ENCODE measurements at places on chromosomes 11 and 22.

DNA sequence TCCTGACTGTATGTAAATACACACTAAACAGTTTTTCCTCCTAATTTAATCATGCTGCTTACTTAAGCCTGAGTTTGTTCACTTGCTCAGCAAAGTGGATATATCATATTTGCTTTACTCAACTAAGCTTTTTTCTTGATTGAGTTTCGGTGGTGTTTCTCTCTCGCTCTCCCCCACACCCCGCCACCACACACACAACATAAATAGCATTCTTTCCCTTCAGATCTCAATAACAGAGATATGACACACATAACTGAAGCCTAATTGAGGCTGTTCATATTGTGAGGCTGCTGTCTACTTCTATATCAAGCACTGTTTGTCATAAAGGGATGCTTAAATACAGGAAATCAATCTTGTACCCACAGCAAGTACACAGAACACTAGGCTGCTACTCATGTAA, 364.9 kb downstream of the FAT3 start:
- DNase-seq, result no peak

- DNase-seq, result no peak
Observed at GRCh38 chr22:22714600-22715335, 70.4 kb downstream of the GGTLC2 start.

GRCh38 chr11:120740380-120740779, 228.8 kb downstream of the GRIK4 start:
- DNase-seq, result no peak

- no peak for DNase-seq
Observed at GRCh38 chr22:48228468-48228867, 1466.0 kb downstream of the TBC1D22A start.

DNA sequence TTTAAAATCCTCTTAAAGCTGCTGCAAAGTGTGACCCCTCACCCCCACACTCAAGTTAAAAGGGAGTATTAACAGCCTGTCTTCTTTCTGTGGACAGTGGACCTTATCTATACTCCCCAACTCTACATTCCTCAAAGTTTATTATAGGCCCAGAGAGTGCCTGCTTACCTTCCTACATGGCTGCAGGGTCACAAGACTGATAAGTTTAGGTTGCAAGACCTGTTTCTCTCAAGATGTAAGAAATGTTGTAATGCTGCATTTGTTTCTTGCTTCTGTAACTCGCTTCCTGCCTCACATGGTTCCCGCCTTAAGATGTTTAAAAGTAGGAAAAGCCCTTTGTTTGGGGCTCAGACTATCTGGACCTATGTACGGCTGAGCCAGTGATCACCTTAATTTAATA, 10.1 kb upstream of the NXPE1 start:
- DNase-seq, result no peak

- peak; percentile 95 for DNase-seq
Observed at GRCh38 chr11:27218421-27219038, 144.5 kb downstream of the CCDC34 start.

GRCh38 chr22:42768385-42769035, 47.8 kb upstream of the A4GALT start:
- DNase-seq, result no peak

- no peak for DNase-seq
Observed at GRCh38 chr11:120020981-120021380, 116.9 kb downstream of the TRIM29 start.

DNA sequence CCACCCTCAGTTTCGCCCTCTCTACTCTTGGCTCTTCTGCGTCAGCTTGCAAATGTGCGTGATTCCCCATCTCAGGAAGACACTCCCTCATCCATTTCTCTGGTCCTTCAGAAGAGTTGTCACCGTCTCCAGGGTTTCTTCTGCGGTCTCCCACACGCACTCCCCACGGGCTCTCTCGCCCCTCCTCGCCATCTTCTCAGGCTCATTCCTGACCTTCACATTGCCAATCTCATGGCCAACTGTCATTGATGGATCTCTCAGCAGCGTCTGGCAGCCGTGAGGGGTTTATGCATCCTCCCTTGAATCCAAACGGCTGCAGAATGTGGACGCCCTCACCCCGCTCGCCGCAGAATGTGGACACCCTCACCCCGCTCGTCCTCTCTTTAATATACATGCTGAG, 10.5 kb downstream of the SYNGR1 start:
- DNase-seq, result no peak

- DNase-seq, result no peak
Observed at GRCh38 chr11:105915021-105915420, 107.0 kb downstream of the MSANTD4 start.

- no peak for DNase-seq
Observed at GRCh38 chr22:49869845-49870712, 16.4 kb downstream of the ZBED4 start.

- peak; percentile 62 for DNase-seq
Observed at GRCh38 chr22:37808294-37808657, 542 bp downstream of the GCAT start.

GRCh38 chr11:33944693-33945424, 53.0 kb upstream of the LMO2 start:
- DNase-seq, result no peak

GRCh38 chr11:111846063-111846462, 25.3 kb downstream of the ALG9 start:
- DNase-seq, result peak; percentile 87

- no peak for DNase-seq
Observed at GRCh38 chr22:22712666-22713365, 68.4 kb downstream of the GGTLC2 start.

- no peak for DNase-seq
Observed at GRCh38 chr22:45599836-45600577, 71.6 kb upstream of the ATXN10 start.

GRCh38 chr22:19110646-19111045, 11.6 kb downstream of the DGCR2 start:
- DNase-seq, result no peak

- no peak for DNase-seq
Observed at GRCh38 chr22:29028468-29028867, 33.2 kb downstream of the C22orf31 start.

DNA sequence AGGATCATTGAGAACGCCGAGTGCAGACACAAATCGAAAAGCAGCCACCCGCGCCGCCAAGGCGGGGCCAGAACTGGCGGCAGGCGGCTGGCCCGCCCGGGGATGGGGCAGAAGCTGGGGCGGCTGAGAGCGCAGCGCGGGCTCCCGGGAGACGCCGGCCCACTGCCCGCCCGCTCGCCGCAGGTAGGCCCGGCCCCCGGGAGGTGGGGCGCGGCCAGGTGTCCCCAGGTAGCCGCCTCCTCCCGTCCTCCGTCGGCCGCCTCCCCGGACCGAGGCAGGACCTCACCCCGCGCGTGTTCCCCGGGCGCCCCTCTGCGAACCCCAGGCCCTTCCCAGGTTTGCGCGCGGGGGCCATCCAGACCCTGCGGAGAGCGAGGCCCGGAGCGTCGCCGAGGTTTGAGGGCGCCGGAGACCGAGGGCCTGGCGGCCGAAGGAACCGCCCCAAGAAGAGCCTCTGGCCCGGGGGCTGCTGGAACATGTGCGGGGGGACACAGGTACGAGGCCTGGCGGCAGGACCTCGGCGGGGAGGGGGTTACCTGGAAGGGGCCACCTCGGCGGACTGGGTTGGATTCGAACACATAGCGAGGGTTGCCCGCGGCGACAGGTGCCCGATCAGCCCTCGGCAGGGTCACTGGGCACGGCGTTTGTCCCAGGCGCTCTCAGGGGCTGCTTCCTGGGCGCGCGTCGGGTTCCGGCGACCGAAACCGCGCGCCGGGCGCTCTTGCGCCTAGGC, at the start of gene PRRG4:
Gene PRRG4 (plus strand): TSS at position 248 of the 733 bp plus-strand sequence. CDS start 603 bp downstream, outside the sequence.
- peak; percentile 16 for DNase-seq

DNA sequence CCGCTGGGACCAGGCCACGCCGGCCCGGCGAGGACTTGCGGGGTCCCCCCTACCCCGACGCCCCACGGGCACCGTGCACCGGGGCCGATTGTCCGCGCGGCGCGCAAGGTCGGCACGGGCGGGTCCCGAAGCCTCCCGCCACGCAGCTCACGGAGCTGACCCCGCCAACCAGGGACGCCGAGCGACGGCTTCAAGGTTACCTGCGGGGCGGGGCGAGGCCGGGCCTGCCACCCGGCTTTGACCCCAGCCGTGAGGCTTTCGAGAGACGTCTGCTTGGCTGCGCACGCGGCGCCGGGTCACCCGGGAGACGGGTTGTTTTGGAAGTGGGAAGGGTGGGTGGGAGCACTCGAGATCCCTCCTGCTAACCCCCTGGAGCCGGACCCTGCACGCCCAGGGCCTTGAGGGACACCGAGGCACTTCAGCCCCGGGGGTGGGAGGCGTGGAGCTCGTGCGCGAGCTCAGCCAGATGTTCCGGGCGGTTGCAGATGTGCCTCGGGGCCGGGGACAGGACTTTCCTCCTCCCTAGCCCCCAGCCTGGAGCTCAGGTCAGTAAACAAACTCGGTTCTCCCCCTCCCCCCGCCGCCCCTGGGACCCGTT, 3.2 kb upstream of the WNT11 start:
- no peak for DNase-seq

DNA sequence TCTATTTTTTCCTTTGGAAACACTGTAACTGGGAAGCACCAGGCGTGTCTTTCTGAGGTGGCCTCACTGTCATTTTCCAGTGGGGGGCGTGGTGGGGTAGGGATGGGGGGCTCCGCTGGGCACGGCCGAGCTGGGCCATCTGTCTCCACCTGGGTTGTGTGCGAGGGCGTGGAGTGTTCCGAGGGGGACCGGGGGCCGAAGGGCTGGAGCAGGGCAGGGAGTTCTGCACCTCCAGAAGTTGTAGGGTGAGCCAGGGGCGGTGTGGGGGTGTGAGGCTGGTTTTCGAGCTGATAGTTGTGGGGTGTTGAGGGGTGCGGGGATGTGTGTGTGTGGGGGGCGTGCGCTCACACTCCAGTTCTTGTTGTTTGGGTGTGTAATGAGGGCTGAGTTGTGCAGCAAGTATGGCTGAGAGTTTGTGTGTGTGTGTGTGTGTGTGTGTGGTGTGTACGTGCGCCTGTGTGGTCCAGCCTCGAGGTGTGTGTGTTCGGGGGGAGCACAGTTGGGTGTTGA, 10.8 kb downstream of the YPEL4 start:
- no peak for DNase-seq

DNA sequence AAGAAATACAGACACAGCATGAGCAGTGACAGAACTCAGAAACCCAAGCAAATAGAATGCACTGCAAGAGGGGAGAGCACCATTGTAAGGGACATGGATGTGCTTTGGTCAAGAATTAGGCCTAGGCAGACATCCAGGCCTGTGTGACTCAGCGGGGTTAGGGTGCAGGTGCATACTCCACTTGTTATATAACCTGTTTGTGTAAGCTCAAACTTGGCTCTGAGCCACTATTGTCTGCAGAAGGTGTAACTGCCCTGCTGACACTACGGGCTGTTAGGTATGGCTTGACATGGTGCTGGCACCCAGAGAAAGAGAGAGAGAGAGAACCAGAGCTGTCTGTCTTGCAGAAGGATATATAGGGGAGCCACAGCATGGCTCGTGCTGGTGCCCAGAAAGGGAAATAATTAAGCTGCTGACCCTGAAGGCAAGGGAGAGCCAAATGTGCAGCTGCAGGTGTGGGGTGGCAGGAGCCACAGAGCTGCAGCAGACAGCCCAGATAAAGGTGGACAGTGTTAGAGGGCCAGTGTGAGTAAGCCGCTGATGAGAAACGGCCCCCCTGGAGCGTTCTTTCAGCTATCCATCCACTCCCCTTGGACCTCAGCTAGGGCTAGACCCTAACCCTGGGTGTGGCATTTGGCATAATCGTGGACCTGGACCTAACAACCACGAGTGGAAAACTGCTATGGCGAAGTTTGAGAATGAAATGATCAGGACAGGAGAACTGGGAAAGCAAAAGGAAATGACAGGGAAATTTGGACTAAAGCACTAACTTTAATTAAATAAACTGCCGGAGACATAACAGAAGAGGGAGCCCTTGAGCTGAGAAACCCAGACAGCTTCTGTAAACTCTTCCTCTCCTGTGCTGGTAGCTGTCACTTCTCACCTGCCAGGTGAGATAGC, 253.0 kb upstream of the CCDC179 start:
- DNase-seq, result peak; percentile 63

DNA sequence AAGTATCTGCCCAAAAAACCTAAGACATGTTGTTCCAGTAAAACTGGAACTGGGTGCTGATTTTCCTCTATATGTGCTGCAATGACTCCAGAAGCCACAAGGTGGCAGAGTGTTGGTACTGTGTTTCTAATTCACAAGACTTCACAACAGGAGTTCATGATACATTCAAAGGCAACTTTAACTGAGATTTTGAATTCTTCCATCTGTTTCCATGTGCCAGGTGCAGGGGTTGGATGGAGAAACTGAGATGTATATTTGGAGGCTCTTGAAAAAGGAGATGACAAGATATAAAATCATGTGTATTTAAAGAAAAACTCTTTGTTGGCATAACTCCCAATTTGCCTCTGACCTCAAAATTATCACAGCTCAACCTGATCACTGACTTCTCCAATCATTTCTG, 1098.6 kb upstream of the CCDC90B start:
- DNase-seq, result peak; percentile 34

GRCh38 chr11:26909991-26910591, 83.8 kb upstream of the FIBIN start:
- DNase-seq, result no peak

- no peak for DNase-seq
Observed at GRCh38 chr11:102158164-102158735, 48.0 kb downstream of the YAP1 start.

GRCh38 chr11:16347928-16348685, 8.2 kb downstream of the SOX6 start:
- peak; percentile 42 for DNase-seq

DNA sequence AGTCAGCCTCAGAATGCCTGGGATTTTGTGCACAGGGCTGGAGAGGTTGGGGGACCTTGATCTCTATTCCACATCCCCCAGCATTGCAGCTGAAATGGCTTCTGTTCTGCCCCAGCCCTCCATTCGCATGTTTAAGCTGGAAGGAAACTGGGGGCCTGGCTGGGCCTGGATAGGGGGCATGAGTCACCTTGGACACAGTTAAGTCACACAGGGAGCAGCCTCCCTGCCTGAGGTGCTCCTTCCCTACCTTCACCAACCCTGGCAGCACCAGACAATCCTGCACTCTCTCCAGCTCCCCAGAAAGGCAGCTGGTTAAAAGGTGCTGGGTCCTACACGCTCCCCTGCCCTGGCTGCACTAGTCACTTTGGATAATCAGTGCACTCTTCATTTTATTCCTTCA, 763 bp downstream of the SMIM45 start:
- no peak for DNase-seq

GRCh38 chr11:58805065-58805464, 39.4 kb downstream of the GLYATL2 start:
- peak; percentile 31 for DNase-seq

GRCh38 chr11:110081462-110082376, 11.5 kb upstream of the ZC3H12C start:
- peak; percentile 74 for DNase-seq

- DNase-seq, result no peak
Observed at GRCh38 chr11:88377646-88378045, 40.1 kb upstream of the CTSC start.

All from IMR-90 (cell line).